ENCODE measurements at places on chromosomes 7 and 10.

- peak; percentile 70 for DNase-seq
Observed at GRCh38 chr7:138903186-138903820, 77.9 kb downstream of the KIAA1549 start.

DNA sequence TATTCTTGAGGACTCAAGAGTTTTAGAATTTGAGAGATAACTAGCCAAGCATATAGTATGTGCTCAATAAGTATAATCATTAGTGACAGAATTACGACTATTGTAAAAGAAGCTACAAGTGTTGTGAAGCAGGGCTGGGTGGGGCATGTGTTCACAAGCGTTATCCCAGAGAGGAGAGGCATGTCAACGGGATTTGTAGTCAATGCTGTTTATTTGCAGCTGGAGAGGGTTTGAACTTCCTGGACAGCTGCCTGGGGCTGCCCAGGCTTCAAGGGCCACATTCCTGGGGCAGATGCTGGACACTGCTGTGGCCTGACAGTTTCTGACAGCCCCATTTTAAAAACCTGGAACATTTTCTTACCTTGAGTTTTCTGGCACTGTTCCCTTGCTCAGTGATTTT, 36.9 kb upstream of the CDHR3 start:
- no peak for DNase-seq

DNA sequence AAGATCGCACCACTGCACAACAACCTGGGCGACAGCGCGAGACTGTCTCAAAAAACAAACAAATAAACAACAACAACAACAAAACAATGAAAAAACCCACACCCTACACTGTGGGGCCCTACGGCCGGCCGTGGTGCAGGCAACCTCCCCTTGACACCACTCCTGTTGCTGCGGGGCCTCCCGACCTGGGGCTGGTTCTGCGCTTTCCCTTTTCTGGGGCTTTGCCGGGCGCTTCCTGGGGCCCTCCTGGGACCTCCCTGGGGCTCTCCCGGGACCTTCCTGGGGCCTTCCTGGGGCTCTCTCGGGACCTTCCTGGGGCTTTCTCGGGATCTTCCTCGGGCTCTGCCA, 46.6 kb downstream of the INSIG1 start:
- DNase-seq = peak; percentile 67

DNA sequence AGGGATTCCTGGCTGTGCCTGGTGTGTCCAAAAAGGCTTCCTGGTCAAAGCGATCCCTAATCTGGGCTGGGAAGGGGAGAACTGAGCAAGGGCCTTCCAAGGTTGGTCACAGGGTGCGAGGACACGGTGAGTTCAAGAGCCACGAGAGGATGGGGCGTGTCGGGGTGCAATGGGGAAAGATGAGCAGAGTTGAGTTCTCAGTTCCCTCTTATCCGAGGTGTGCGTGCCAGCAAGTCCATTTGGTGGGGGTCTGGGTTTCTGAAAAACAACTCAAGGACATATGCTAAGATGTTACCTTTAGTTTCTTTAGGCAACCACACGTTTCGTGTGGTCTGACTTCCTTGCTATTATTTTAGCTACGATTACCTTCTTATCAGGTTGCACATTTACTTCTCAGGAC, 1.3 kb downstream of the ZNF775 start:
- no peak for DNase-seq

DNA sequence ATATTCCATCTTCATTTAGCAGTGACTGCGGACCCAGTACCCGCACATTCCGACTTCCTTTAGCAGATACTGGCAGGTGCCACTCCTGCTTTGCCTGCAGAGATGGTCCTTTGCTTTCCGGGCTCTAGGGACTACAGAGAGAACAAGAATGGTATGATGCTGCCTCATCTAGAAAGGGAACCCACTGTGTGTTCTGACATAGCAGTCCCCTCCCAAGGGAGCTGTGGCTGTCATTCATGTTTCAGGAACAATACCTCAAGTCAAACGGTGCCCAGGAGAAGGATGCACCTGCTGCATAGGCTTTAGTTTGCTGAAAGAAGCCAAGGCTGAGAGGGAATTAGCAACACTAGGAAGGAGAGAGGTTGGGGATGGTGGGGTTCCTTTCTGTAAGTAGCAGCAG, 15.9 kb upstream of the TMEM72 start:
- DNase-seq = no peak

GRCh38 chr10:34155812-34156211, 659.3 kb downstream of the PARD3 start:
- no peak for DNase-seq

DNA sequence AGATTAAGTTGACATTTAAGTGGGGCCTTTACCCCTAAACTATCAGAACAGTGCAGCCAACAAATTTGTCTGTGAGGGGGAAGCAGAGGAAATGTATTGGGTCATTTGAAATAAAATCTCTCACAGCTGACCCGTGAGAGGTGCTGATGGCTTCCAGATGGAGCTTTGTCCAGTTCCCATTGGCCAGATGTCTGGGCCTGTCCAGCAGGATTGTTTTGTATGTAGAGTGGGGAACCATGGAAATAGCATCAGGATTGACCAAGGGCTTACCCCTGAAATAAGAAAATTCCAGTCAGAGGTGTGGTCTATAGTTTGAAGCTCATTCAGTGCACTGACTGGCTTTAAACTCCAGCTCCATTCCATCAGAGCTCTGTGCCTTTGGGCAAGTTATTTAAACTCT, 50.6 kb downstream of the INHBA start:
- DNase-seq = no peak

GRCh38 chr10:117277675-117278074, 36.8 kb downstream of the SLC18A2 start:
- DNase-seq = no peak

GRCh38 chr7:55133630-55134358, 115.0 kb downstream of the EGFR start:
- no peak for DNase-seq

Measured in stimulated activated naive CD8-positive, alpha-beta T cell treated with anti-CD3 and anti-CD28 coated beads, Interleukin-15, amount 100 ng/mL, for 72 hours (primary cell).